ENCODE measurements at places on chromosomes 1 and 21.

DNA sequence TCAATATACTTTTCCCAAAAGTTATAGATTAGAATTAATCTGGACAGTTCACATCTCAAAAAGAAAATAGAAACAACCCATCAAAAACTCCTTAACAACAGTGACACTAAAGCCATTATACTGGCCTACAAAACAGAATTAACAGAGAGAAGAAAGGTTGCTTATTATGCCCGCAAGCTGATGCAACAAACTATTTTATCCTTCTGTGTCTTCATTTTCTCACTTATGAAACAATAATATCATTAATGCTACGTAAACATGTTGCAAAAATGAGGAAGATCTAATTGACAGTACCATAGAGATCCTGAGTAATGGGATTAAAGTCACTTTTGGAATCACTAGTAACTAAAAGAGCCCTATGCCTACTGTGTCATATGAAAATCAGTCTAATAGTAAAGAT is 32.6 kb downstream of the LPGAT1 start:
- DNase-seq, result no peak
- H3K4me3 ChIP-seq, result no peak overlapping the region
- no peaks in the 10 kb centered on the region for H3K27me3 ChIP-seq
- H3K36me3 ChIP-seq, result peaks cover 15% of the 10 kb centered on the region
- no peak overlapping the region for H3K27ac ChIP-seq
- H3K4me1 ChIP-seq, result no peaks in the 10 kb centered on the region

DNA sequence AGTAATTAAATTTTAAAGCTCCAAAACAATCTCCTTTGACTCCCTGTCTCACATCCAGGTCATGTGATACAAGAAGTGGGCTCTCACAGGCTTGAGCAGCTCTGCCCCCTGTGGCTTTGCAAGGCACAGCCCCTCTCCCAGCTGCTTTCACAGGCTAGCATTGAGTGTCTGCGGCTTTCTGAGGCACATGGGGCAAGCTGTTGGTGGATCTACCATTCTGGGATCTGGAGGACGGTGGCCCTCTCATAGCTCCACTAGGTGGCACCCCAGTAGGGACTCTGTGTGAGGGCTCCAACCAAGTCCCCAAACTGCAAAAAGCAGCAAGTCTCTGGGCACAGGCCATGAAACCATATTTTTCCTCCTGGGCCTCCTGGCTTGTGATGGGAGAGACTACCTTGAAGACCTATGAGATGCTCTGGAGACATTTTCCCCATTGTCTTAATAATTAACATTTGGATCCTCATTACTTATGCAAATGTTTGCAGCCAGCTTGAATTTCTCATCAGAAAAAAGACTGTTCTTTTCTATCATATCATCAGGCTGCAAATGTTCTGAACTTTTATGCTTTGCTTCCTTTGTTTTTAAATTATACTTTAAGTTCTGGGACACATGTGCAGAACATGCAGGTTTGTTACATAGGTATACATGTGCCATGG is 554.1 kb upstream of the OLFM3 start:
- H3K4me3 ChIP-seq, result no peak overlapping the region
- peak; percentile 4 for DNase-seq
- H3K36me3 ChIP-seq, result no peaks in the 10 kb centered on the region
- H3K4me1 ChIP-seq, result no peaks in the 10 kb centered on the region

DNA sequence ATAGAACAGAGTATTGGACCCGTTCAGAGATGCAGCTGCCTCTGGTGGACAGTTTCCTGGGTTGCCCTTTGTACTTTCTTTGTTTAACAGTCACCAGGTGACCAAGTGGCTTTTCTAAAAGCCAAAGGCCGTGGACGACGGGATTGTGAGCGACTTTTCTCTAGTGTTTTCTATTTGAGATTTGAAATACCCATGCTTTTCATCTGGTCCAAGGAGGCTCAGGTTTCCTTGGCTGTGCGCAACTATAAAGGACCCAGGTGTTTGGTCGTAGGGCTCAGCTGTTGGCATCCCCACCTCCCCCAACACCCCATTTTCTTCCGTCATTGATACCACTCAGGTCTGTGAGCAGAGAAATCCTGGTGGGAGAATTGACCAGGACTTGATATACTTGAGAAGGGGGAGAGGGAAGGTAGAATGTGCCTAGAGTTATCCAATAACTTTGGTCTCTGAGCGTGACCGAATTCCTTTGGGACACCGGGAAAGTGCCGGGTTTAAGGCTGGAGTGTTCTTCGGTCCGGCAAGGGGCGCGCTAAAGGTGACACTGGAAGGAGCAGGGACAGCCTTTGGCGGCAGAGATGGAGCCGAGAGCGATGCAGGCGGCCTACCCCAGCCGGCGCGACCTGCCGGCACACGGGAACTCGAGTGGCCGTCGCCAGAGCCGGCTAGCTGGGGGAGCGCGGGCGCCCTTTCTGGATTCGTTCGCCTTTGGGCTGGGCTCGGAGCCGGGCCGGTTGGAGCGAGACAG is 83.4 kb upstream of the BMP8A start:
- DNase-seq, result no peak
- H3K36me3 ChIP-seq, result peaks cover 7% of the 10 kb centered on the region
- H3K27me3 ChIP-seq, result no peaks in the 10 kb centered on the region
- peak overlapping the region; percentile 79 for H3K4me3 ChIP-seq
- H3K4me1 ChIP-seq, result peaks cover 60% of the 10 kb centered on the region
- H3K27ac ChIP-seq, result peak overlapping the region; percentile 35

GRCh38 chr1:55347866-55348265 is 132.7 kb upstream of the USP24 start:
- H3K36me3 ChIP-seq, result no peaks in the 10 kb centered on the region
- no peak overlapping the region for H3K27ac ChIP-seq
- no peak for DNase-seq
- peaks cover 2% of the 10 kb centered on the region for H3K27me3 ChIP-seq
- no peak overlapping the region for H3K4me3 ChIP-seq

DNA sequence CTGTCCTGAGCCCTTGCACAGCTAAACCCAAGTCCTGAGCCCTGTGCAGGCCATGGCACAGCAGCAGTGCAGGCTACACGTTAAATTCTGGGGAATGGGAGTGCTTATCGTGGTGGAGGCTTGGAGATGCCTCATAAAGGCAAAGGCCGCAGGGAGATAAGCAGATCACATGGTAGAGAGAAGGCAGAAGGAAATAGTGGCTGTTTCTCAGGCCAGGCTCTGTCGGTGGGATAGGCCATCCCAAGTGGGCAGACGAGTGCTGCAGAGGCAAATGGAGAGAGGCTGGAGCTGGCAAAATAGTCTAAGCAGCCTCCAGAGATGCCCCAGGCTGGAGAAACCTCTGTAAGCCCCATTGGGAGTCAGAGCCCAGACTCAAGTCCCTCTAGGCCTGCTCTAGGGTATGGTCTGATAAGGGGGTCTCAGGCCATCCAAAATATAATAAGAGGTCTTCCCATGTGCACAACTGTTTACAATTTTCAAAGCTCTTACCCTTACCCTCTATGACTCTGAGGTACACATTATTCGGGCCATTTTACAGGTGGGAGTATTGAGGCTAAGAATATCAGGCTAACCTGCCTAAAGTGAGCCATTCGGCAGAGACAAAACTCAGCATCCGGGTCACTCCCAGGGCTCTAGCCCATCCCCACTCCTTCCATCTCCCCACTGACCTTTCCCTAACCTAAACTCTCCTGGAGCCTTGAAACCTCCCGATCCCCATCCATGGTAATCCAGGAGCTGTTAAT is 79.6 kb downstream of the NKAIN1 start:
- no peak overlapping the region for H3K4me3 ChIP-seq
- H3K36me3 ChIP-seq, result no peaks in the 10 kb centered on the region
- DNase-seq, result no peak
- peaks cover 3% of the 10 kb centered on the region for H3K27me3 ChIP-seq

GRCh38 chr1:77709727-77710126 is 27.3 kb upstream of the ZZZ3 start:
- peaks cover 1% of the 10 kb centered on the region for H3K4me1 ChIP-seq
- no peaks in the 10 kb centered on the region for H3K27me3 ChIP-seq
- H3K4me3 ChIP-seq, result no peak overlapping the region
- no peak for DNase-seq
- peaks cover 25% of the 10 kb centered on the region for H3K36me3 ChIP-seq
- H3K27ac ChIP-seq, result no peak overlapping the region

- H3K4me3 ChIP-seq, result no peak overlapping the region
- H3K4me1 ChIP-seq, result no peaks in the 10 kb centered on the region
- no peak overlapping the region for H3K27ac ChIP-seq
- H3K27me3 ChIP-seq, result no peaks in the 10 kb centered on the region
- H3K36me3 ChIP-seq, result no peaks in the 10 kb centered on the region
- DNase-seq, result no peak
Measured at GRCh38 chr1:71809085-71809484, 473.3 kb downstream of the NEGR1 start.

GRCh38 chr1:62389531-62389930 is 47.3 kb upstream of the USP1 start:
- H3K36me3 ChIP-seq, result no peaks in the 10 kb centered on the region
- peaks cover 4% of the 10 kb centered on the region for H3K27me3 ChIP-seq
- H3K27ac ChIP-seq, result no peak overlapping the region
- H3K4me3 ChIP-seq, result no peak overlapping the region
- no peaks in the 10 kb centered on the region for H3K4me1 ChIP-seq

DNA sequence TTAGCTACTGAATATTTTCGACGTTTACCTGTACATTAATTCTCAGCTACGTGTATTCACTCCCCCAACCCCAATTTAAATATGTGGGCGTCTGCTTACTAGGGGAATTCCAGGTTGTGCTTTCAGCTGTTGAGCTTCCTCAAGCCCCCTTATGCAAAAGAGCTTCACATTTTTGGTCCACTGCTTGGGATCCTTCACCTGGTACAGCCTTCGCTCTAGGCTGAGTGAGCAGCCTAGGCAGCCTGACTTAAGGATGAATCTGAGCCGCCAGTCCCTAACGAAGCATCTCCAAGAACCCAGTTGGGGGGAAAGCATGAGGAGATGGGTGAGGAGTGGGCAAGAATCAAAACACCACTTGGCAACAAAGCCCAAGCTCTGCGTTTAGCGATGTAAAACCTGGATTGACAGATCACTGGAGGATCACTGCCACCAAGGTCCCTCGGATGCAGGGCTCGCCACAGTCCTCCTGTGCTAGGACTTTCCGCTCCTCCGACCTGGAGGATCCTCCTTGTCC is 674 bp downstream of the BCL10 start:
- peaks cover 55% of the 10 kb centered on the region for H3K4me1 ChIP-seq
- peaks cover 25% of the 10 kb centered on the region for H3K36me3 ChIP-seq
- peak overlapping the region; percentile 86 for H3K4me3 ChIP-seq
- no peaks in the 10 kb centered on the region for H3K27me3 ChIP-seq

DNA sequence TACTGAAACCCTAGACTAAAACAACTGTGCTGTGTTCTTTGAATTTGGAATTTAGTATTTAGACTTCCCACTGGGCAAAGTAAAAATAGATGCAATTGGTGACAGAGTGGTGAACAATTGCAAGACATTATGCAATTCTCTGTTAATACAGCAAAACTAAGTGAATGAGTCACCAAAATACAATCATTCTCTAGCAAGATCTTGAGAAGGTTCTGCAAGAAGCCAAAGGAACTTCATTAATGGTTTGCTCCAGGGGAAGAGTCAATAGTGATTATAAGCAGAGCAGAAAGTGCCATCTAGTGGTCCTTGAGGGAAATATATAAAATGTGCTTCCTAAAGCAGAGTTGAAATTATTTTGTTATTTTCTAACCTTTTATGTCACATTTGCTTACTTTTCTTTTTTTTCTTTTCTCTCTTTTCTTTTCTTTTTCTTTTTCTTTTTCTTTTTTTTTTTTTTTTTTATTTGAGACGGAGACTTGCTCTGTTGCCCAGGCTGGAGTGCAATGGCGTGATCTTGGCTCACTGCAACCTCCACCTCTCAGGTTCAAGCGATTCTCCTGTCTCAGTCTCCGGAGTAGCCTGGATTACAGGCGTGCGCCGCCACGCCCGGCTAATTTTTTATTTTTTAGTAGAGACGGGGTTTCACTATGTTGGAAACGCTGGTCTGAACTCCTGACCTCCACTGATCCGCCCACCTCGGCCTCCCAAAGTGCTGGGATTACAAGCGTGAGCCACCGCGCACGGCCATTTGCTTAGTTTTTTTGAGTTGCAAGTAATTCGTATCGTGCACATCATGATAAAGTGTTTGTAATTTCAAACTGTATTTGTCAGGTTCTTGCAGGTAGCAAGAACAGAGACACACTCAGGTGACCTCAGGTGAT is 99.2 kb downstream of the CTH start:
- peaks cover 5% of the 10 kb centered on the region for H3K27me3 ChIP-seq
- no peak overlapping the region for H3K27ac ChIP-seq
- DNase-seq, result no peak
- peaks cover 4% of the 10 kb centered on the region for H3K4me1 ChIP-seq

DNA sequence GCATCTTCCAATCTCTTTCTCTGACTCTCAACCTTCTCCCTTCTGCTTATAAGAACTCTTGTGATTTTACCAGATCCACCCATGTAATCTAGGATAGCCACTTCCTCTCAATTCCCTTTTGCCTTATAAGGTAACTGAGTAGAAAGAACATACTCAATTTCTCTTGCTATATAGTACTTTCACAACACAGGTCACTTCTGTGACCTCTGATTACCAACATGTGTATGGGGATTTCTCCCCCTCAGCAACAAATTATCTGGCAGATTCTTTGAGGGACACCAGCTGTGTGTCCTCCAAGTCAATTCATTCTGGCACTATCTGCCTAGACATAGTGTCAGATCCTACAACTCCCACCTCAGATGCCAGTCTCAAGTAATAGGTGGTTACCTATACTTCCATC is 62.5 kb downstream of the IL23R start:
- peaks cover 5% of the 10 kb centered on the region for H3K27me3 ChIP-seq
- no peak overlapping the region for H3K27ac ChIP-seq
- no peak overlapping the region for H3K4me3 ChIP-seq

GRCh38 chr1:4652631-4653327 is 1.6 kb upstream of the AJAP1 start:
- H3K27ac ChIP-seq, result no peak overlapping the region
- no peaks in the 10 kb centered on the region for H3K4me1 ChIP-seq
- H3K36me3 ChIP-seq, result no peaks in the 10 kb centered on the region
- no peak overlapping the region for H3K4me3 ChIP-seq
- peaks cover 37% of the 10 kb centered on the region for H3K27me3 ChIP-seq

- H3K27me3 ChIP-seq, result peaks cover 8% of the 10 kb centered on the region
- no peak overlapping the region for H3K4me3 ChIP-seq
- H3K36me3 ChIP-seq, result no peaks in the 10 kb centered on the region
- no peak overlapping the region for H3K27ac ChIP-seq
- no peak for DNase-seq
Measured at GRCh38 chr1:2635361-2636010, 2.7 kb upstream of the MMEL1 start.
